SK-N-SH (cell line): ENCODE measurements at places on chromosomes 12 and 14.
A peak's percentile ranks its signal among the peaks of the same experiment; 100 is the strongest.

GRCh38 chr14:102187044-102187443, 47.3 kb downstream of the WDR20 start:
- no peak for DNase-seq

- no peak for DNase-seq
Observed at GRCh38 chr14:97196336-97196735, 399.2 kb downstream of the VRK1 start.

- no peak for DNase-seq
Observed at GRCh38 chr12:70798016-70798783, 122.3 kb downstream of the PTPRR start.

- no peak for DNase-seq
Observed at GRCh38 chr14:55388160-55388559, 23.5 kb downstream of the ATG14 start.

DNA sequence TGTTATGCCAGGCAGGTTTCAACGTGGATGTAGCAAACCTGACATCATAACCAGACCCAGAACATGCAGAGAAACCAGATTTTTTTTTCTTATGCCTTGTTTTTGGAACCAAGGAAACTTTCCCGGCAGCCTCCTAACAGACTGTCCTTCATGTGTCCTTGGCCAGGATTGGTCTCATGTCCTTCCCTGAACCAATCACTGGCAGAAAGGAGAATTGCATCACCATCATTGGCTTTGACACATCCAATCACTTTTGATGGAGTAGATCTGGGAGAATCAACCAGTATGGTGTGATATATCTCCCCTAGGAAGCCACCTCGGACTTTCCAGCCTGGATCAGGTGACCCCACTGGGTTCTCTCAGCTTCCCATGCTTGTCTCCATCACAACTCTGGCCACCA, 25.6 kb upstream of the WSCD2 start:
- DNase-seq, result no peak

DNA sequence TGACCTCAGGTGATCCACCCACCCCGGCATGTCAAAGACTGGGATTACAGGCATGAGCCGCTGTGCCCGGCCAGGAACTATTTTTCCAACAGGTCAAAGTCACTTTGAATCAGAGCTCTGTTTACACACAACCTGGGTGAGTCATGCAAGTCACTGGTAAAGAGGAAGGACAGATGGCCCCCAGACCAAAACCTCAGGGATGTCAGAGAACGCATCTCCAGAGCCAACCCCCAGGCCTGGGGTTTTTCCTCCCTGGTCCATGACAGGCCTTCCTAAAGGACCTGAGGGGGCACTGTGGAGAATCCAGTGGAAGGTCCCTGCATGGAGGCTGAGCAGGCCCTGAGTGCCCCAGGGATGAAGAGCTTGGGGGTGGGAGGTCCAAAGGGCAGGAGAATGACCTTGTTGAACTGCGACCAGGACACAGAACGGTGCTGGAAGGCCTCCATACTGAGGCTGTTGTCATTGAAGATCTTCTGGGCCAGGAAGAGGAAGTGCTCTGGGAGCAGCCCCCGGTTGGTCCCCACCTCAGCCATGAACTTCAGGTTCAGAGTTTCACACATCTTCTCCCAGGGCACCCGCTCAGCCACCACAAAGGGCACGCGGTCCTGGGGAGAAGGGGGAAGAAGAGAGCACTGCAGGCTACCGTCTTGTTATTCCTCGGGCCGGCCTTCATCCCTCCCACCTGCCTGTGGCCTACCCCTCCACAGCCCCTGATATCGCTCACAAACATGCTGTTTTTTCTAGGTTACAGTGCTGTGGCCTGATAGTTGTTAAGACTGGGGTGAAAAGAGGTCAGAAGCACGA, 9.1 kb downstream of the STAT6 start:
- peak; percentile 40 for DNase-seq

DNA sequence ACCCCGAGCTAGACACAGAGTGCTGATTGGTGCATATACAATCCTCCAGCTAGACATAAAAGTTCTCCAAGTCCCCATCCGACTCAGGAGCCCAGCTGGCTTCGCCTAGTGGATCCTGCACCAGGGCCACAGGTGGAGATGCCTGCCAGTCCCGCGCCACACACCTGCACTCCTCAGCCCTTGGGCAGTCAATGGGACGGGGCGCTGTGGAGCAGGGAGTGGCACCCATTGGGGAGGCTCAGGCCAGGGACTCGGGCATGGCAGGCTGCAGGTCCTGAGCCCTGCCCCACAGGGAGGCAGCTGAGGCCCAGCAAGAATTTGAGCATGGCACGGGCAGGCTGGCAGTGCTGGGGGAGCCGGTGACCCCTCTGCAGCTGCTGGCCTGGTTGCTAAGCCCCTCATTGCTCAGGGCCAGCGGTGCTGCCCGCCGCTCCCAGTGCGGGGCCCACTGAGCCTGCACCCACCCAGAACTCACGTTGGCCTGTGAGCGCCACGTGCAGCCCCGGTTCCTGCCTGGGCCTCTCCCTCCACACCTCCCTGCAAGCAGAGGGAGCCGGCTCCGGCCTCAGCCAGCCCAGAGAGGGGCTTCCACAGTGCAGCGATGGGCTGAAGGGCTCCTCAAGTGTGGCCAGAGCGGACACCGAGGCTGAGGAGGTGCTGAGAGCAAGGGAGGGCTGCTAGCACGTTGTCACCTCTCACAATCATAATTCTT, 136.7 kb downstream of the PAWR start:
- DNase-seq, result no peak

DNA sequence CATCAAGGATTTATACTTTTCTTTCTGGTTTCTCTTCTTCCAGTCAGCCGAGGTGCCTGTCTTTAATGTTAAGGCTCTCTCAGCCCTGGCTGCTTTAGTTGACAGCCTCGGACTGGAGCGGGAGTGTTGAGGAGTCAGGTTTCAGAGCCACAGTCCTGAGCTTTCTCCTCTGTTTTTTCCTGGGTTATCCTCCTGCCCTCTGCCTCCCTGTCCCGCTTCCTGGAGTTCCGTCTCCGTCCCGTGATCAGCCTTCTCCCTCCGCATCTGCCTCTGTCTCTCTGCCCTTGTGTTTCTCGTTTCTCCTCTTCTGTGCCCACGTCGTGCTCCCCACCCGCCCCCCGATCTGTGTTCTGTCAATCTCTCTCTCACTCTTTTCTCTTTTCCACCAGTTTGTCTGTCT, 33.0 kb downstream of the IQSEC3 start:
- no peak for DNase-seq

DNA sequence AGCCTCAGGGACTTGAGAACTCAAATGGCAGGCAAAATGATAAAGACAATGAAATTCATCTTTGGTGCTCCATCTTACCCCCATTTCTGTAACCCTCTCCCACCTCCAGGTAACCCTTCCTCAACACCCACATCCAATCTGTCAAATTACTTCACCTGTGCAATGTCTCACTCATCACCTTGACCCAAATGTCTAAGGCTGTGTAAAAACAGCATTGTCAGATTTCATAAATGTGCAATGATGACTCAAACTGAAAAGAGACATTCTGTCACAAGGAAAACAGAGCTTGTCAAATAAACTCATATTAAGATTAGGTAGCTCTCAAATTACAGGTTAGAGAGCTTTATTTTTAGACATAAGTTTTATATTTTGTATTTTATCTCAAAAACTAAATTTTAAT, 19.9 kb upstream of the COCH start:
- no peak for DNase-seq

DNA sequence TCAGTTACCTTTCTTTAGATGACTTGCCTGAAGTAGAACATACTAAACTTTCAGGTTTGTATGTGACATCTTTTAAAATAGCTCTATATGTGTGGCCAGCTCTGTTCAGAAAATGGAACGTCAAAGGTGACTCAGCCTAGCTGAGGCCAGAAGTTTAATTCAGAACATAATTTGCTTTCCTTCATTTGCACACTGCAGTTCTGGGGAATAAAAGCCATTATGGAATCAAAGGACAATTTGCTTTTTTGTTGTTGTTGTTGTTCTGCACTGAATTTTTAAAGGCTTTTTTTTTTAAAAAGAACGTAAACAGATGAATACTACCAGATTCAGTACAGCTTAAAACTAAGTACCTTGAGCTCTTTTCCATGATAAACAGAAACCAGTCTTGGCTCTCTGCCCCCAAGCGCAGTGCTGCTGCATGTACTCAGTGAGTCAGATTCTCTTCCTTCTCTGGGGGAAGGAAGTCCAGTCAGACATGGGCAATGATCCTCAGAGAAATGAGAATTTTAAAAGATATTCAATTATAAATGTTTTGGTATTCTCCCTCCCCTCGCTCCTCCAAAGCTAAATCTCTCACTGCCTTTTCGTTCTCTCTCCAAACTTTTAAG, 644.2 kb downstream of the NOVA1 start:
- no peak for DNase-seq

GRCh38 chr14:102088012-102088792, 1.4 kb upstream of the HSP90AA1 start:
- no peak for DNase-seq

- no peak for DNase-seq
Observed at GRCh38 chr12:1587927-1588574, 6.3 kb downstream of the FBXL14 start.

GRCh38 chr14:34484726-34485125, 22.7 kb upstream of the SPTSSA start:
- peak; percentile 50 for DNase-seq

DNA sequence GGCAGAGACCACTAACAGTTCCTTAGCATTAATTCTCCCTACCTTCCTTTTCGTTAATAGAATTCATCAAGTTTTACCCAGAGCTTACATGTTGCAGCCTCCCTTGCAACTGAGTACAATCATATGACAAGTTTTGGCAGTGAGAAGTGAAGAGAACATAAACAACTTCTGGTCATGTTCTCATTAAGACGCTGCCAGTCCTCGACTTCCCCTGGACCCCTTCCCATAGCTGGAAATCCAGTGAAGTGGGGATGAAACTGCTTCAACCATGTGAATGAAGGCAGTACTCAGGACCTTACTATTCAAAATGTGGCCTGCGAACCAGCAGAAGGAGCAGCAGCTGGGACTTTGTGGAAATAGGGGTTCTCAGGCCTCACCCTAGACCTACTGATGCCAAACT, 133.9 kb downstream of the SPTSSA start:
- DNase-seq, result no peak

DNA sequence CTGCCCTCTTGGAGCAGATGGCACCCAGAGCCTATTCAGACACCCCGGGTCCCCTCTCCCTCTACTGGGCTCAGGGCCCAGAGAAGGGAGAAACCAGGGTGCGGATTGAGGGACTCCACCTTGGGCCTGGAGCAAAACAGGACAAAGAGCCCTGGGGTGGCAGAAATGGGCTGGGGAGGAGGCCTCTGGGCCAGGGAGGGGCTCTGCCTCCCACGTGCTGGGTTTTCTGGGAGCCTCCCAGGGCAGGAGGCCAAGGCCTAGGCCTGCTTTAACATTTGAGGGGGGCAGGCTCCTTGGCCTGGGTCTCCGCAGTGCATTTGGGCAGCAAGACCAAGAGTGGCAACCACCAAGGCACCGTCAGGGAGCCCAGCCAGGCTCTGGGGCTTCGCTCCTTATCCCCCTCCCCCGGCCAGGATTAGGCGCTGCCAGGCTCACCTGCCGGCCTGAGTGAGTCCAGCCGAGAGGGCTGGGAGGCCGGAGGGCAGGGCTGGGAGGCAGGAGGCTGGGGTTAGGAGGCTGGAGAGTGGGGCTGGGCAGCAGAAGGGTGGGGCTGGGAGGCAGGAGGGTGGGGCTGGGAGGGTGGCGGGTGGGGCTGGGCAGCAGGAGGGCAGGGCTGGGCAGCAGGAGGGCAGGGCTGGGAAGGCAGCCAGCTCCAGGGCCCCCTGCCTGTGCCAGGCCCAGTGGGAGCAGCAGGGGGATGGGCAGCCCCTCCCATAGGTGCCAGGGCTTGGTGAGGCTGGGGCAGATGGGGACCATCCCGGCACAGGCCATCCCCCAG, 101.8 kb upstream of the EIF5 start:
- peak; percentile 43 for DNase-seq

DNA sequence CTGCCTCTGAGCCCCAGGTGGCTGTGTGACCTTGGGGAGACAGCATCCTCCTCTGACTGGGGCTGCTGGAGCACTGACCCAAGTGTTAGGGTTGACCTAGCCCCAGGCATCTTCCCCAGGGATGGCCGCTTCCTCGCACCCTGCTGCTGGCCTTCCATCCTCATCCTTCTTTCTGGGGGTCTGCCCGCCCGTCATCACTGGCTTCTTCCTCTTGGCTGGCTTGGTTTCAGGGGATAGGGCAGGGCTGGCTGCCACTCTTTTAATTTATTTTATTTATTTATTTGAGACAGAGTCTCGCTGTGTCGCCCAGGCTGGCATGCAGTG, 3.5 kb downstream of the TEDC1 start:
- no peak for DNase-seq

DNA sequence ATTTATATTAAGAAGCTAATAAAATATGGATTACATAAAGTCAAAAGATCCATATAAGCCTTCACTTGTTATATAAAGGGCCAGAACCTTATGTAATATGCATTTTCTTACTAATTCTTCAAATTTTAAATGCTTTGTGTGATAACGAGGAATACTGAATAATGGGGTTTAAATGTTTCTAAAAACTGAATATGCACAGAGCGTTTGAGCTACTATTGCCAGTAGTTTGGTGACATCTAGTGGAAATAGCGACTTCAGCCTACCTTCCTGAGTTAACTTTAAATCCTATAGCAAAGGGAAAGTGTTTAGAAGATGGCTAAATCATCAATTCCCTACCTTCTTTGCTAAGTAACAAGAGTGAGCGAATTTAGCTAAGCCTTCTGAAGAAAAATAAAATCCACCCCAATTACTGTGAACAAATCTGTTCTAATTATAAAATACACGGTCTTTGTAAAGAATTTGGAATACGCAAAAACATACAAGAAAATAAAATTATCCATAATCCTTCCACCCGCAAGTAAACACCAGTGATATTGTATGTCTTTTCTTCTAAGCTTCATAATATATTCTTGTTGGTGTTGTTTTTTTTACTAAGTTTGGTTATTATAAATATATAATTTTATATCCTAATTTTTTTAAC, 115.5 kb upstream of the G2E3 start:
- DNase-seq, result peak; percentile 11

- peak; percentile 58 for DNase-seq
Observed at GRCh38 chr14:72679536-72680151, 214.3 kb downstream of the DPF3 start.

DNA sequence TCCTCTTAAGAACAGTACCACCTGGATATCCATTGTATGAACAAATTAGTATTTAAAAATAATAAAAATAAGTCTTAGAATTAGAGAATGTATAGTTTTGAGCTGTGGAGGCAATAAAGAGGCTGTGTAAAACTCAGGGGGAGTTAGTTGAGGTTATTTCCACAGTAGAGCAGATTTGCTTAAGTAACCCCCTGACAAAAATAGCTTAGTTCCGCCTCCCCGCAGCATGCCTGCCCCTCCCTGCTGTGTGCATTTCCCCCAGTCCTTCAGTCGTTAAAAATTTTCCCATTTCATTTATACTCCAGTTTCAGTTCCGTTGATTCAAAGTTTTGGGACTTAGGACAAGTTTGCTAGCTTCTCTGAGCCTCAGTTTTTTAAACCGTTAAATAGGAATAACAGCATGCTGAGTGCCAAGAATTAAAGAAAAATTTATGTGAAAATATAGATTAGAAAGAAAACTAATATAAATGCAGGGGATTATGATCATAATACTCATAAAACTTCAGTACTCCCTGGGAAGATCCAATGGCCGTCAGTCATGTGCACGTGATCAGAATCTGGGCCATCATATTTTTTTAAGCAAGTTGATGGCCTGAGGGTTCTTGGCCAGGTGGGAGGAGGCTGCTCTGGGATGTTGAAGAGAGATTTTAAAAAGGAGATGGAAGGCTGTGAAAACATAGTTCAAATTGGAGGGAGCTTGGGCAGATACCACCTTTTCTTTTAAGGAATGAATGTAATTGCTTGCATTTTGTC, 14.5 kb upstream of the SLC38A2 start:
- DNase-seq, result no peak

- no peak for DNase-seq
Observed at GRCh38 chr12:6070472-6071257, 53.8 kb downstream of the VWF start.
